Nephron progenitor cell (in vitro differentiated cells): ENCODE measurements at places on chromosomes 6 and 20.
A peak's percentile ranks its signal among the peaks of the same experiment; 100 is the strongest.

- H3K27me3 ChIP-seq = no peaks in the 10 kb centered on the region
- H3K4me3 ChIP-seq = no peak overlapping the region
- peak overlapping the region; percentile 92 for H3K27ac ChIP-seq
- H3K4me1 ChIP-seq = peaks cover 32% of the 10 kb centered on the region
- peaks cover 20% of the 10 kb centered on the region for H3K36me3 ChIP-seq
These were observed 14.2 kb downstream of the GFOD1 start for GRCh38 chr6:13472976-13473767.

- H3K36me3 ChIP-seq = peaks cover 97% of the 10 kb centered on the region
- H3K4me3 ChIP-seq = no peak overlapping the region
- DNase-seq = no peak
- no peaks in the 10 kb centered on the region for H3K27me3 ChIP-seq
These were observed 23.6 kb upstream of the ECHDC1 start for GRCh38 chr6:127367023-127367375.

GRCh38 chr20:22341508-22341907, 242.9 kb downstream of the FOXA2 start:
- no peak overlapping the region for H3K27ac ChIP-seq
- H3K4me3 ChIP-seq = no peak overlapping the region
- peaks cover 29% of the 10 kb centered on the region for H3K27me3 ChIP-seq
- DNase-seq = no peak
- no peaks in the 10 kb centered on the region for H3K36me3 ChIP-seq

DNA sequence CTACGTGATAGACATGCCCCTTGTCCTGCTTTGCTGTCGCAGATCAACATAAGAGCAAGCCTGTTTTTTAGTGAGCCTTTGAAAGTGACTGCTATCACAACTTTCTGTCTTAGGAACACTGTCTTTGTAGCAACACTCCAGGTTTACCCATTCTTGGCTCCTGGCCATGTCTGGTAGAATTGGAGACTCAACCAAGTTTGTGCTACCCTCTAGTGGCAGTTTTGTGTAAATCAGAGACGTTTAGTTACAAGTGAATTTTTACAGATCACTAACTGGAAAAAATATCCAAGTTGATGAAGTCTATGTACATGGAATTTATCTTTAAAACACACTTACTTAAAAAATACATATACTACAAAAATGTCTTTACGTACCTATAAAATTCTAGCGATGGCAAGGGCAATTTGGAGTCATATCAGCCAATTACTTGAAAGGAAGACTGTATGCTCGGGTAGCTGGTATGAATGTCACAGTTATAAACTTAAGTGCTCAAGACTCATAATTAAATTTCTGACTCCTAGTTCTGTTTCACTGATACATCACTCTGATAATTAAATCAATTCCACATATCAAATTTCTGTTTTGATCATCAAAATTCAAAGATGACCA, 101.4 kb downstream of the ADGB start:
- peak; percentile 29 for DNase-seq
- H3K4me3 ChIP-seq = no peak overlapping the region
- H3K27me3 ChIP-seq = peaks cover 8% of the 10 kb centered on the region
- H3K4me1 ChIP-seq = no peaks in the 10 kb centered on the region

GRCh38 chr20:9903048-9903655, 64.3 kb upstream of the PAK5 start:
- H3K27ac ChIP-seq = no peak overlapping the region
- H3K4me1 ChIP-seq = no peaks in the 10 kb centered on the region
- no peak overlapping the region for H3K4me3 ChIP-seq

- H3K4me1 ChIP-seq = peaks cover 16% of the 10 kb centered on the region
- peaks cover 3% of the 10 kb centered on the region for H3K27me3 ChIP-seq
- DNase-seq = no peak
- no peaks in the 10 kb centered on the region for H3K36me3 ChIP-seq
- no peak overlapping the region for H3K4me3 ChIP-seq
- H3K27ac ChIP-seq = no peak overlapping the region
These were observed 3.6 kb upstream of the CASP8AP2 start for GRCh38 chr6:89826029-89826528.

DNA sequence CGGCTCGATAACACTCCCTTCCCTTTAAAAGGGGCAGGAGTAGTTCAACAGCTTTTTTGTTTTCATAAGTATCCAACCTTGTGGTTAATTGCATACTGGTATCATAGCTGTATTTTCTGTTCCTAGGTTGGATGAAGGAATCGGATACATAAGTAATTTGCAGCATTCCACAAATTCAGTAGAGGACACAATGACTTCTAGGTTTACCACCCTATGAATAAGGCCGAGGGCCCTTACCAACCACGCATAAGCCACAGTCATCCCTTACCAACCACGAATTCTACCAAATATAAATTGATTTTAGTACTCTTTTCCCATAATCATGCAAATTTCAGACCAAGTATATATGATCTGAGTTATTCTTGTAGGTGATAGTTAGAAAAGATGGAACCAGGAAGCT, 36.3 kb downstream of the MCUR1 start:
- H3K27me3 ChIP-seq = no peaks in the 10 kb centered on the region
- H3K27ac ChIP-seq = no peak overlapping the region
- H3K36me3 ChIP-seq = peaks cover 11% of the 10 kb centered on the region
- DNase-seq = no peak
- H3K4me1 ChIP-seq = no peaks in the 10 kb centered on the region
- H3K4me3 ChIP-seq = no peak overlapping the region

DNA sequence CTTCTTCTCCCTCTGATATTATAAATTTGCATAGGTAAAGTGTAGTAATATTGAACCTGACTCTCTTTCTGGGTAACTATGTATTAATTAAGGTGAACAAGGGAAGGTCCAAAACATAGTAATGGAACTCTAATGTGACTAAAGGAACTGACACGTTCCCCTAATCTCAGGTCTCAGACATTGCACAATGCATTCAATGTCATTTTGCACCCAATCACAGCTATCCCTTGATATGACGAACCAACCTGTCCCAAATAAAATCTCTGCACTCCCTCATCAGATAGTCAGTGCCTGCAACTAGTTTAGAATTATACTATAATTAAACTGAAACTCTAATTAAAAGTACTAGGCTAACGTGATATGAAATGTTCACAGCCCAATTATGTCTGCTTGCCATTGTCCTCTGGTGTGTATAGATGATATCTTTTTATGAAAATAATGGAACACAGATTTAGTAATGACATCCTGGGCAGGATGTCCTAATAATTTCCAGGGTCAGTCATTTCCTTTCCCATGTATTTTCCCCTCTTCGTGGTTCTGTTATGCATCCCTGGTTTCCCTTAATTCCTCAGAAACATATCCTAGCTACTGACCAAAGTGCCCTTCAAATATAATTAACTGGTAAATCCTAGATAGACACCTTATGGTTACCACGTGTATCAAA, 36.8 kb downstream of the PTPRK start:
- peaks cover 45% of the 10 kb centered on the region for H3K4me1 ChIP-seq
- no peak overlapping the region for H3K4me3 ChIP-seq
- no peak overlapping the region for H3K27ac ChIP-seq
- no peaks in the 10 kb centered on the region for H3K27me3 ChIP-seq
- no peaks in the 10 kb centered on the region for H3K36me3 ChIP-seq
- DNase-seq = no peak

- DNase-seq = no peak
- H3K4me3 ChIP-seq = no peak overlapping the region
- H3K27ac ChIP-seq = no peak overlapping the region
These were observed 159.3 kb upstream of the CENPW start for GRCh38 chr6:126180585-126180984.

DNA sequence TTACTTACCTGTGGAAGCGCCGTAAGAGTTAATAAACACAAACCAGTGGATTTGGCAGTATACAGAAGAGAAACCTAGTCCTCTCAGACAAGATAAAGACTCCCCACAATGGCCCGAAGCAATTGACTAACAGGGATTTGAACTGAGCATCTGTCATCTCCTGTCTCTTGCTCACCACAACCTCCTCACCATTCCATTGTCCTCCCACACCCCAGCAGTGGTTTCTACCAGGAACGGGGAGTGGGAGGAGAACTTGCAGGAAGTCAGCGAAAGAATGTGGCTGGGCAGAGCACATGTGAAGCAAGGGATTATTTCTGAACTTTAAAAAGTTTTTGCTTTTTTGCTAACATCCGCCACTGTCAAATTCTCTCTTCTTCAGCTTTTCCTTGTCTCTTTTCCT, 24.6 kb upstream of the TAAR1 start:
- H3K36me3 ChIP-seq = no peaks in the 10 kb centered on the region
- H3K4me3 ChIP-seq = no peak overlapping the region
- no peaks in the 10 kb centered on the region for H3K4me1 ChIP-seq
- H3K27me3 ChIP-seq = peaks cover 3% of the 10 kb centered on the region

DNA sequence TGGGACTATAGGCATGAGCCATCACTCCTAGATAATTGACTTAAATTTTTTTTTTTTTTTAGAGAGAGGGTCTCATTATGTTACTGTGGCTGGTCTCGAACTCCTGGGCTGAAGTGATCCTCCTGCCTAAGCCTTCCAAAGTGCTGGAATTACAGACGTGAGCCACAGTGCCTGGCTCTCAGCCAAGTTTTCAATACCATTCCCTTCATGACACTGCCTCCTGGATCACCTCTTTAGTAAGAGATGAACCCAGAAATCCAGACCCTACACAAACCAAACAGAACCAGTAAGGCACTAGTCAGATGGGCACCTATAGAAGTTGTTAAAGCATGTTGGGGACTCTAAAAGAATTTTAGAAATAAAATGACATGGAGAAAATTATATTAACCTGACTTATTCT, 18.3 kb upstream of the RIMS4 start:
- H3K36me3 ChIP-seq = no peaks in the 10 kb centered on the region
- H3K4me1 ChIP-seq = peaks cover 7% of the 10 kb centered on the region
- DNase-seq = no peak
- H3K4me3 ChIP-seq = no peak overlapping the region

GRCh38 chr6:163263196-163263595, 151.3 kb upstream of the QKI start:
- peaks cover 44% of the 10 kb centered on the region for H3K4me1 ChIP-seq
- no peaks in the 10 kb centered on the region for H3K36me3 ChIP-seq
- H3K4me3 ChIP-seq = no peak overlapping the region
- H3K27ac ChIP-seq = peak overlapping the region; percentile 80
- H3K27me3 ChIP-seq = peaks cover 21% of the 10 kb centered on the region

GRCh38 chr20:14892782-14893181, 555.4 kb upstream of the FLRT3 start:
- H3K36me3 ChIP-seq = peaks cover 3% of the 10 kb centered on the region
- no peaks in the 10 kb centered on the region for H3K27me3 ChIP-seq
- H3K4me3 ChIP-seq = no peak overlapping the region
- no peak for DNase-seq
- H3K4me1 ChIP-seq = peaks cover 17% of the 10 kb centered on the region

- peak overlapping the region; percentile 95 for H3K27ac ChIP-seq
- H3K36me3 ChIP-seq = no peaks in the 10 kb centered on the region
- H3K27me3 ChIP-seq = peaks cover 8% of the 10 kb centered on the region
- DNase-seq = no peak
- H3K4me3 ChIP-seq = peak overlapping the region; percentile 52
These were observed 235.7 kb upstream of the ZNF217 start for GRCh38 chr20:53829255-53829723.

GRCh38 chr6:89539779-89540178, 98.8 kb downstream of the LYRM2 start:
- no peak for DNase-seq
- H3K36me3 ChIP-seq = no peaks in the 10 kb centered on the region

- no peaks in the 10 kb centered on the region for H3K4me1 ChIP-seq
- H3K27me3 ChIP-seq = peaks cover 12% of the 10 kb centered on the region
- peaks cover 18% of the 10 kb centered on the region for H3K36me3 ChIP-seq
- no peak for DNase-seq
These were observed 17.0 kb downstream of the KIF25 start for GRCh38 chr6:168014428-168014827.

- H3K27me3 ChIP-seq = peaks cover 90% of the 10 kb centered on the region
- no peak overlapping the region for H3K27ac ChIP-seq
- H3K36me3 ChIP-seq = no peaks in the 10 kb centered on the region
- DNase-seq = no peak
These were observed 26.8 kb upstream of the SLC22A7 start for GRCh38 chr6:43271103-43271815.

- H3K27me3 ChIP-seq = peaks cover 19% of the 10 kb centered on the region
- DNase-seq = no peak
- no peaks in the 10 kb centered on the region for H3K36me3 ChIP-seq
- no peak overlapping the region for H3K27ac ChIP-seq
- H3K4me1 ChIP-seq = peaks cover 64% of the 10 kb centered on the region
- H3K4me3 ChIP-seq = no peak overlapping the region
These were observed 53.5 kb downstream of the DACT2 start for GRCh38 chr6:168265827-168266815.

- DNase-seq = peak; percentile 34
- peak overlapping the region; percentile 60 for H3K4me3 ChIP-seq
- no peaks in the 10 kb centered on the region for H3K36me3 ChIP-seq
- H3K4me1 ChIP-seq = no peaks in the 10 kb centered on the region
- peaks cover 55% of the 10 kb centered on the region for H3K27me3 ChIP-seq
These were observed 632 bp downstream of the CGAS start for GRCh38 chr6:73451223-73452106.

GRCh38 chr6:31366693-31367470, 9.9 kb upstream of the HLA-B start:
- H3K36me3 ChIP-seq = no peaks in the 10 kb centered on the region
- H3K4me3 ChIP-seq = peak overlapping the region; percentile 57
- DNase-seq = peak; percentile 94
- no peak overlapping the region for H3K27ac ChIP-seq

GRCh38 chr6:122400121-122400450, 634 bp downstream of the HSF2 start:
- peak overlapping the region; percentile 94 for H3K27ac ChIP-seq
- H3K36me3 ChIP-seq = peaks cover 35% of the 10 kb centered on the region
- peaks cover 5% of the 10 kb centered on the region for H3K27me3 ChIP-seq
- no peak for DNase-seq

DNA sequence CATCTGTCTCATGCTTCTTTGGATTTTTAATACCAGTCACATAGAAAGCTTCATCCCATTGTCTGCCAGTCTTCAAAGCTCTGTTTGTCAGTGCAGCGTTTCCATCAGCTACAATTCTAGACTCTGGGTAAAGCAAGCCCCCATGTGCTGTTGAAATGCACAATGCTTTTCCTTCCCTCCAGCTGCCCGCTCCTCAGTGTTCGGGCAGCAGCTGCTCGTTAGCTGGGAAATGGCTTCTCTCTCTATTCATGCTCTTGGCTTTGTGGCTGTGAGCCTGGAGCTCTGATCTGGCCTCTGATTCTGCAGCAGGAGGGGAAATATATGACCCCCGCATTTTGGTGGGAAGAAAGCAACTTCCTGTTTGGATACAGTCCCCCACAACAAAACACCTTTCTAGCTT, 213.0 kb upstream of the CDYL start:
- H3K27ac ChIP-seq = no peak overlapping the region
- H3K4me3 ChIP-seq = no peak overlapping the region
- H3K4me1 ChIP-seq = peaks cover 12% of the 10 kb centered on the region
- DNase-seq = no peak

- H3K4me1 ChIP-seq = no peaks in the 10 kb centered on the region
- no peak for DNase-seq
- H3K27ac ChIP-seq = no peak overlapping the region
- H3K27me3 ChIP-seq = no peaks in the 10 kb centered on the region
These were observed 210.9 kb downstream of the TINAG start for GRCh38 chr6:54519161-54519560.

- H3K4me1 ChIP-seq = peaks cover 31% of the 10 kb centered on the region
- H3K4me3 ChIP-seq = no peak overlapping the region
- peak overlapping the region; percentile 39 for H3K27ac ChIP-seq
- DNase-seq = no peak
- H3K36me3 ChIP-seq = peaks cover 51% of the 10 kb centered on the region
- H3K27me3 ChIP-seq = peaks cover 2% of the 10 kb centered on the region
These were observed 6.1 kb downstream of the EEF1A1 start for GRCh38 chr6:73514746-73515110.
